Activated CD4-positive, alpha-beta T cell treated with anti-CD3 and anti-CD28 coated beads for 4 hours (primary cell): ENCODE measurements at places on chromosomes 13 and 19.

GRCh38 chr19:18173572-18174288 lies at the start of gene IFI30:
Gene IFI30, plus strand, starts transcription at chr19:18173813. Its CDS starts 29 bp downstream, at chr19:18173842.
- DNase-seq, result peak; percentile 56

DNA sequence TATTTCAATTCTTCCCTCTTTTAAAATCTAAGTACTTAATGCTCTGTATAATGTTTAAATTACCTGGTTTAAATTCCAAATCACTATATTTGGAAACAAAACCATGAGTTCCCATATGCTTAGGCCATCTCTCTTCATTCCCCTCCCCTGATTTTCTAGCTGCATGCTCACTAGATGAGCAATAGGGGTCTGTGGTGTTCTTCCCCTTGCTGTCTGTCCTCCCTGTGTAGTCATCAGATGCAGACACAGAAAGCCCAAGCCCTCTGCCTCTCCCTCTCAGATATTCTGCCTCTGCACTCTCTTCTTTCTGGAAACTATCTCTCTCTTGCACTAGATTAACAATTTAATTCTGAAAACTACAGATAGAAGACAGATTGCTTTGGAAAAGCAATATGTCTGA lies 1730.2 kb downstream of the OLFM4 start:
- no peak for DNase-seq

GRCh38 chr19:51333836-51334460 lies 8.0 kb downstream of the VSIG10L start:
- no peak for DNase-seq

DNA sequence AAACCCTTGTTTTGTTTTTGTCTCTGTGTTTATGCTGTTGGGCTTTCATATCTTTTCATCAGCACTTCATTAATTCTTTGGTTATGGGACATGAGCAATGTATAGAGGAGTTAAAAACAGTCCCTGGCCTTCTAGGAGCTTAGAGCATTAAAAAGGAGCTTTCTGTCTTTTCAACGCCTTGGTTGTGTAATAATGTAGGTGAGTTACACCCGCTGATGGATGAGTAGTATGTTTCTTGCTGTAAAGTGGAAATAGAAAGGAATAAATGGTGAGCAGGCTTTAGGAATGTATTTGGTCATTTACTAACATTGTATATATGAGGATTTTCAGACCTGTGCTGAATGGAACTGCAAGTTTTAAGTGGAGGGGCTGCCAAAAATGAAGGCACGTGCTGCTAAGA lies 121.5 kb upstream of the RNF113B start:
- DNase-seq, result no peak

DNA sequence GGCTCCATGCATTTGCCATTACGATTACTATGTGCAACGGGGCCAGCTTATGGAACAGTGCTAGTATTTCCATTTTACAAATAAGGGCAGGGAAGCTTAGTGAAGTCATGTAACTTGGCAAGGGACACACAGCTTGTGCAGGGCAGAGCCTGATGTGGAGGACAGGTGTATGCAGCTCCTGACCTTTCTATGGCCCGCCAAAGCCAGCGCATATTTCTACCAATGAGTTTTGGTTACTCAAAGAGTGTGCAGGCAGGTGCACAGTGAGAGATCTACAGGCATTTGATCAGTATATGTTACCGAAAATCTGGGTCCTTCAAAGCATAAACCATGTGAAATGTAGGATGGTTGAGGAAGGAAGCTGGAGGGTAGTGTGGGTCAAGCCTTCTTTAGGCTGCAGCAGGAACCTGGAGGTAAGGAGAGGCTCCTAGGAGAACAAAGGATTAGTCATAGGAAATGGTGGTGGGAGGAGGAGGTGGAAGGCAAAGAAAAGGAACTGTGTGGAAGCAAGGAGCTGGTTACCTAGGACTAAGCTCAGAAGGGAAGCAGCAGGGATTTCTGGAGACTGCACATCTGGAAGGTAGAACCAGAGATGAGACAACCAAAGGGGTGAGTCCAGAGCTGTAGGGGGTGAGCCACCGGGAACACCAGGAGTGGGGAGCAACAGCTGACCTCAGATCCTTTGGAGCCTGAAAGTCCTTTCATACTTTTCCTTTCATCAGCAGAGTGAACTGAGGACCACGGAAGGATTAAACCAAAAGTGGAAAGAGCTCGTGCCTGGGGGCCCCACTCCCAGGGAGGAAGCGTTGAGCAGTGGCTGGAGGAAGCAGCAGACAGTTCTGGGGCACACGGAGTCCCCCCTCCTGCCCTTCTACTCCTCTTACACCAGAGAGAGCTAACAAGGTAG lies 4.2 kb upstream of the PDX1 start:
- no peak for DNase-seq

- DNase-seq, result no peak
These were observed 6.2 kb downstream of the DNASE2 start for GRCh38 chr19:12875086-12875485.

GRCh38 chr13:49044836-49045235 lies 69.1 kb downstream of the FNDC3A start:
- DNase-seq, result no peak
